ENCODE measurements at places on chromosomes 7 and 10.

DNA sequence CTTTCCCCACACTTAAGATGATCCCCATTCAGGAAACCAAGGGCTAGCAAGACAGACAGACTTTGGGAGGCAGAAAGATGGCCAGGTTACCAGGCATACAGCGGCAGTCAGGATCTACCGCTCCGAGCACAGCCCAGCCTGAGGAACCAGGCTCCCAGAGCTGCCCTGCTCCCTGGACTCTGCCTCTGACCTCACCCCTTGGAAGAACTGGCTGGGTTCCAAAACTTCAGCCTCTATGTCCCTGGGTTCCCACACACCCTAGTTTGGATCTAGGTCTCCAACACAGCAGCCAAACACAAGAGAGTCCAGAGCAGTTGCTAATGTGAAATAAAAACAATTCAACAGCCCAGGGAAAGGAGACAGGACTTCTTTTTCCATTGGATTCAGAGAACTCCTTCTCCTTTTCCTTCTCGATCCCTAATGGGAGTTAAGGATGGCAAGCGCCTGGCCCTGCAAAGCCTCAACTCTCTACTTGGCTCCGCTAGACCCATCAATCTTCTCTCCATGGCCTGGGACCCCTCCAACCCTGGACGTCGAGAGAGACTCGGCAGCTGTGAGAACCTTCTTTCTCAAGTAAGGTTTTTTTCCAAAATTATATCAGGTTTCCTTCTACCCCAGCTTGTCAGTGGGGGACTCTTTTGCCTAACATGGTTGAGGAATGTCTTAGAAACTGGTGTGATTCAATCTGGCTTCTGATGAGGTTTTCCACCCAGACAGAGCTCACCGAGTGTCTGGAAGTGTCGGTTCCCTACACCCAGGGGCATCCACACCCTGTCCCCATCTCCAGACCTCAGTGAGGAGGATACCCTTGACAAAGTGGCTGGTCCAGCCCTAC lies 219.6 kb downstream of the KCNMA1 start:
- DNase-seq: no peak

- no peak for DNase-seq
Observed at GRCh38 chr7:7653593-7654187, 13.1 kb downstream of the UMAD1 start.

- DNase-seq: peak; percentile 18
Observed at GRCh38 chr7:128879939-128880746, 17.5 kb downstream of the ATP6V1F start.

GRCh38 chr10:115606741-115607140 lies 513.6 kb downstream of the ATRNL1 start:
- DNase-seq: no peak

DNA sequence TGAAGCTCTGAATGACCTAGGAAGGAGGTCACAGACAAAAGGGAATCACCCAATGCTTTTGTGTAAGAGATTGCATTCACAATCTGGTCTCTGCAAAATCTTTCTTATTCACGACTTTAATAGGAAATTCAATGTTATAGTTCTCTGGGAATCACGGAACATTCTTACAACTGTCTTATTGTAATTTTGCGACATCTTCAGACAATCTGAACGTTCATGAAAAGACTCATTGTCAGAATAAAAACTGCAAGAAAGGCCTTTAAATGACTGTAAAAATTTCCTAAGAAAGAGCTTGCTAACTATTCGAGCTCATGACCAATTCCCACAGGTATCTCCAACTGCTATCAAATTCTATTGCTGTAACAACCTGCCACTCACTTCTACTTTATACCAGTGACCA lies 130.7 kb downstream of the DGKI start:
- no peak for DNase-seq

- no peak for DNase-seq
Observed at GRCh38 chr7:142905759-142906158, 20.2 kb upstream of the TRPV6 start.

DNA sequence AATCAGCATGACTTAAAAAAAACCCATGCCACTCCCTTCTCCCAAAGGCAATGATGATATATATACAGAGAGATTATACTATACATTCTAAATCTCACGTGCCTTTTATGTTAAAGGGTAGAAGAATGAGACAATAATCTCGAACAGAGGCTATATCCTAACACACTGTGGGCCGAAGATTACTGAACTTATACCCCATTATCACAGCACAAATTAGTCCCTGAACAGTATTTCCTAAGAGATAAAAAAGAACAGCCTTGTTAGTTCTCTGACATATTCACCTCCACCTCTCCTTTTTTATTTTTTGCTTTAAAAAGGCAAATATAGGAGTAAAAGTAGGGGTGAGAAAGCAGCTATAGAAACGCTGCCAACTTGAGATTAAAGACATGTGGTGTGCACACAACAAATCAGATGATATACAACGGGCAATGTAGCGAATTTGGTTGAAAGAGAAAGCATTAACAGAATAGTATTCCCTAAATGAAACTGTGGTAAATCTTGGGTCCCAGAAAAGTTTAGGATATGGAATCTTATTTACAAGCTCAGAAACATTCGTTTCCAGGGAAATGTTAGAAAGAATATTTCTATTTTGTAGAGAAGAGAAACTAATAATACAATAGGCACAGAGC lies 69.5 kb downstream of the JMJD1C start:
- no peak for DNase-seq

DNA sequence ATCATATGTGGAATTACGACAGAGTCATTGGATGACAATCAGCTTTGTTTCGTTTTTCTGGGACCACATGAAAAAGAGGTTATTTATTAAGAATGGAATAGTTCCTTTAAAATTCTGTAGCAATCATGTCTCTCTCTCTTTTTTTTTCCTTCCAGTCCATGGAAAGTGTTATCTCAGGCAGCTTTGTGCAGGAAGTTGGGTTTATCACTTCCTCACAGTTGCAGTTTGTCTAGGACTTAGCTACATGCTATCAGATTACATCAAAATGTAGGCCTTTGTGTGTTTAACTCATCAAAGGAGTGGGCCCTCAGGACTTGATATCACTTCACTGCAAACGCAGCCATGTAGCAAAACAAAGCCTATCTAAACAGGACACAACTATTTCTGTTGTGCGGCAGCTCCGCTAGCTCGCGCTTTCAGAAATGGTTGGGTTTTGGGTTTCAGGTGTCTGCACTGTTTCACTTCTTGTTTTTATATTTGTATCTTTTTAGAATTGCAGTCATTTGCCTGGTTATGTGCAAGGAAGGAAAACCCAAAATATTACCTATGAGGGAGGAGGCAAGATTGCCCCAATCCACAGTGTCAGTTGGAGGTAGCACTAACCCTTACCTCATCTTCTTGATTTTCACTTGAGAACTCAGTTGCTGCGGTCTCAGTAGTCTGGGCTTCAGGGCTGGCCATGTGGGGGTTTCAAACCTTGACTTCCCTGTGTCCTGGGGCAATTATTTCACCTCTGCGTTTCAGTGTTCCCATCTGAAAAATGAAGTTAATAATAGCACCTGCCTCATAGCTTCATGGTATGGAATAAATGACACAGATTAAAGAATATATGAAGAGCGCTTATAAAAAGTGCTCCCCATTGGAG lies 66.7 kb downstream of the HHEX start:
- DNase-seq: no peak

DNA sequence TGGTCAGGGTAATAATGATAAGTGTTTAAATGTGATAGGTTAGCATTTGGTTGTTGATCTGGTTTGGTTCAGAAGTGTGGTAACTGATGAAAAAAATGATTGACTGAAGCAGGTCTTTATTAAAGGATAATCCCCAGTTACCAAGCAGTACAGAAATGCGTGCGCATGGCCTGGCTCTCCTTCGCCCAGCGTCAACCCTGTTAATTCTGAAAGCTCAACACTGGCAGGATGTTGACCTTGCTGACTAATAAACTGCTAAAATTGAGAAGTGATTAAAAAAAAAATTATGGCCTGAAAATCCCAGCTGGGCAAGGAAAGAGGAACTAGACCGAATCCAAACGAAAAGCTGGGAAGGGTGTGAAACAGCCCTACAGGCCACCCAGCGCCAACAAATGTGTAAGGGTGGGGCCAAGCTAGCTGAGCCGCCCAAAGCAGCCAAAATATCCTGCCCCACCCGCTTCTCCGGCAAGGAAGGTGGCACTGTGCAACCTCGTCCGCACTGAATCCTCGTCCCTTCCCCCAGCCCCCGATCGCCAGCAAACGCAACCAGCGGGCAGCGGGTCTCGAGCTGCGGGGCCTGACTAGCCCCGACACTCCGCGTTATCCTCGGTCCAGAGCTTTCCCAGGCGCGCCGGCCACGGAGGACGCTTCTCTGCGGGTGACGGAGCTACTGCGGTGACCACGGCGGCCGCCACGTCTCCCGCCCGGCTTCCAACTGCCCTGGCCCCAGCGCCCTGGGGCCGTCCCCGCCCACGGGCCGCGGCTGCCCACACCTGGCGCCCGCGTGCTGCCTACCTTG lies 561 bp downstream of the SHTN1 start:
- peak; percentile 41 for DNase-seq

DNA sequence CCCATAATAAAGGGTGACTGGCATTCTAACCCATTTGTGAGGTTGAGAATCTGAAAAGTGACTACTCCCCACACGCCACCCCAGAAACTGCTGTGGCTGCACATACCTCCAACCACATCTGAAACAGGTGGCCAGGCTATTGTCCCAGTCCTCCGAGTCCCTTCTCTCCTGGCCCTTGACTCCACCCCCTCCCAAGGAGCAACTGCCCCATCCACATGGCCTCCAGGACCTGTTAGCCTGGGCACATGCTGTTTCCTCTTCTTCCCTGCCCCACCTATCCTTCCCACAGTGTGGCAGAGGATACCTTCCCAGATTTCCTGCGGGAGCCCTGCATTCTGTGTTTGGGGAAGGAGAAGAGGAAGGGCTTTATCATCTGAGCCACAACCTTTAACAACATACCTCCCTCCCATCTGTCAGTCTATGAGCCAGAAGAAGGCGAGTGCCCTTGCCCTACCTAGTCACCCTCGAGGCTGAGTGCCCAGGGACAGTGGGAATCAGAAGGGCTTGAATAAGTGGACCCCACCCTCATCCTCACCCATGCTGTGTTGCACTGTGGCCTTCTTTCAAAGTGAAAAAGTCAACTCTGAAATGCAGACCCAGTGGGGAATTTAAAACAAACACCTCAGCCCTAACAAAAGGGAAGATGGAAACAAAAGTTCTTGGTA lies 11.9 kb downstream of the STEAP1B start:
- no peak for DNase-seq

DNA sequence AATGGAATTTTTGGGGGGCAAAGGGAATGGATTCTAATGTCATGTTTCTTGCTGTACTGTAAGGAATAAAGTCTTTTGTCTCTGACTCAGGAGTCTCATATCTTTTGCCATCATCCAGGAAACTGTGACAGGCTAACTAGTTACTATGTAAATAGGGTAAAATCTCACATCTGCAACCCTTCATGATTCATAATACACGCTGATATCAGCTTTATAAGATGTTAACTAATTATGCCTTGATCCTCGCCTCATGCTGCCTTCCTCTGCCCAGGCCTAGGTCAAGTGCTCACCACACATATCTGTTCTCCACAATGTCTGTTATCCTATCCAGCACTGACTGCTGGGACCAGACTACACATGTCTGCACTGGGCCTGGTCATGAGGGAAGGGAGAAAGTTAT lies 81.3 kb upstream of the CXCL12 start:
- no peak for DNase-seq

DNA sequence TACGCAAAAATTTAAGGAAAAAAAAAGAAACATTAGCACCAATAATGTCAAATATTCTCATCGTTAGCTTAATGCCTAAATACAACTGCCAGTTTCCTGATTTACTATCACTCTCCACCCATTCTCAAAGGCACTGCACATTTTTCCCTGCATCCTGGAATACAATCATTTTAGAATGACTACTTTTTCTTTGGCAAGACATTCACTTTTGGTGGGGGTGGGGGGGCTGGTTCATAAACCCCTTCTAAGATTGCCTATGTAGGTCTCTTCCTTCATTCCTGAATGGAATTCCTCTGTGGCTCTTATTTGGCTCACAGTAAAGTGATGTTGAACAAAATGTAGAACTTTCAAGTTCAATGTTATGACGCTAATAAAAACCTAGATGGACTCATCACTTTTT lies 74.3 kb downstream of the RNLS start:
- no peak for DNase-seq

- DNase-seq: no peak
Observed at GRCh38 chr10:10056961-10057360, 960.7 kb upstream of the CELF2 start.

- DNase-seq: no peak
Observed at GRCh38 chr10:80454513-80455460, 677 bp downstream of the TSPAN14 start.

DNA sequence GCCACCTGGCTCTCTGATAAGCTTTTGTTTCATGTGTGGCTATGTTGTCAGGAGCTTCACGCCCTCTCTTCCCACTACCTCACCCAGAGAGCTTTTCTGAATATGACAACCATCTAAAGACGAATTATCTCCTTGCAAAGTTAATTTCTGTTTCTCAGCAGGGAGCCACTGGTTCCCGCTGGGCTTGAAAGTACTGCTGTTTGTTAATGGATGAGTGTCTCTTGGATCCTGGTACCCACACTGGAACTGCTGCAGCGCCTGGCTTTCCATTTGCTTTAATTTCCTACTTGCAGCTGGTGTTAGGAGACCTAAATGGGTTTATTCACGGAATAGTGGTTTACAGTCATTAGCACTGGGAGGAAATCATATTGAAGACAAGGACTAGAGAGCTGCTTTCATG lies 267.9 kb upstream of the LRGUK start:
- DNase-seq: peak; percentile 30

GRCh38 chr7:105209870-105210269 lies 178.9 kb downstream of the SRPK2 start:
- no peak for DNase-seq

GRCh38 chr10:64036321-64036930 lies 515.2 kb downstream of the REEP3 start:
- DNase-seq: no peak

- DNase-seq: no peak
Observed at GRCh38 chr7:57218196-57218716, 86.0 kb upstream of the ZNF479 start.

- no peak for DNase-seq
Observed at GRCh38 chr7:416761-417624, 102.7 kb downstream of the PDGFA start.

- peak; percentile 25 for DNase-seq
Observed at GRCh38 chr7:22726907-22727713, at the start of gene IL6. Gene IL6, plus strand, starts transcription at chr7:22727200. Its CDS starts 63 bp downstream, at chr7:22727263.

DNA sequence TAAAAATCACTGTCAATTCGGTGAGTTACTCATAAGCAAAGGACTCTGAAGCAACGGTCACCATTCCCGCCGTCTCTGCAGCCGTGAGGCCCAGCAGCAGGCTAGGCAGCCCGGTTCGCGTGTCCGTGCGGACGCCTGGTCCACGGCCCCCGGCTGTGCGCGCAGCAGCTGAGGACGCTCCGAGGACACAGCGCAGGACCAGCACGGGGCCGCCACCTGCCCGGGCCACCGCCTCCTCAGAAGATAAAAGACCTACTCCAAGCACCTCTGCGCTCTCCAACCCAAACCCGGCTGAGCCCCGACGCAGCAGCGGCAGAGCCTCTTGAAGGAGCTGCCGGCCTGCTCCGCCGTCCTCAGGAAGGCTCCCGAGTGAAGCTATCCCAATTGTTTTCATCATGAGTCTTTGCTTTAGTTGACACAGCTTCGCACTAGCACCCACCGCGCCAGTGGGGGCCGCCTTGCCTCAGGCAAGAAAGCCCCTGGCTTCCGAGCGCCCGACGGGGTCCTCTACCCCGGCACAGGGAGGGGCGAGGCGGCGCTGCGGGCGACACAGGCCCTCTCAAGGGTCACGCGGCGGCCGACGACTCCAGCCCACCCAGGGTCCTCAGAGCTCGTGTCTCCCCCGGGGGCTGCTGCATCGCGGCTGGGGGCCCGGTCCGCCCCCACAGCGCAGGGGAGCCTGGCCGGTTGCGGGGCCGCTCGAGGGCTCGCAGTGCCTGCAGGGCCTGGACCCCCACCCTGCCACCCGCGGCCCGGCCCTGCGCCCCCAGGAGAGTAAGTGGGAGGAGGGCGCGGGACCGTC lies 16.9 kb upstream of the GPR146 start:
- no peak for DNase-seq
